ENCODE measurements at places on chromosomes 11 and 22.
A peak's percentile ranks its signal among the peaks of the same experiment; 100 is the strongest.

DNA sequence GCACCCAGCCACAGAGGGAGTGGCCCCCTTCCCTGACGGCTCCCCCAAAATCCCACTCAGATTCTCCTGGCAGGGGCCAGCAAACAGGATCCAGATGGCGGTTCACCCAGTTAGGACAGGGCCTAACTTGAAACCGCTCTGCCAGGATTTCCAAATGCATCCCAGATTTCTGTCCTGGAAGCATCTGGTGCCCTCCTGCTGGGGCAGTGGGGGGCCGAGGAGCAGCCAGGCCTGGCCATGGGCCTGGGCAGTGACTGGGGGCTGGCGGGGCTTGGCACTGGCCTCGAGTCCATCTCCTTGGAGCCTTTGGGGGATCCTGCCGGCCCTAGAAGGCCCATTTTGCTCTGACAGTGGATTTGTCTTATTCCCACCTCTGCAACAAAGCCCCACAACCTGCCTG is 17.9 kb upstream of the EMID1 start:
- no peak for DNase-seq

- DNase-seq, result peak; percentile 33
These were observed 156.4 kb upstream of the PITPNB start for GRCh38 chr22:28075358-28075981.

GRCh38 chr11:79160791-79161403 is 279.9 kb downstream of the TENM4 start:
- no peak for DNase-seq

- DNase-seq, result no peak
These were observed 30.7 kb downstream of the SERPINH1 start for GRCh38 chr11:75592715-75593114.

- DNase-seq, result no peak
These were observed 25.2 kb downstream of the GRAP2 start for GRCh38 chr22:39925909-39926679.

DNA sequence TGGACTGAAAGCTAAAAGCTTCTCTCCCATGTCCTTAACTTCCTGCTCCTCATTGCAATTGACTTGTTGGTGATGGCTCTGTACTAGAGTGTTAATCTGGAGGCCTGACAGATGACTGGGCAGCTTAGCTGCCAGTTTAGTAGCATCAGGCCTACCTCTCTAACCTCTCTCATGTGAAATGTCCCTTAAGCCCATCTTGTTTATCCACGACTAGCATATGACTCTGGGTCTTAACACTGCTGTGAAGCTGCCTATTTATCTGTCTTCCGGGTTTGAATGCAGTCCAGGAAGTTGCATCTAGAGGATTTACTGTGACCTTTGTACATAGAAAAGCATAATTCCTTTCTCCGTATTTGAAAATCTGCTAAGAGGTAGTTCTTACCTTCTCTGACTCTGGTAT is 85.3 kb upstream of the HORMAD2 start:
- peak; percentile 33 for DNase-seq

- no peak for DNase-seq
These were observed 11.7 kb downstream of the TRPM5 start for GRCh38 chr11:2432628-2433071.

GRCh38 chr11:118051136-118051610 is 25.7 kb upstream of the TMPRSS4 start:
- no peak for DNase-seq

DNA sequence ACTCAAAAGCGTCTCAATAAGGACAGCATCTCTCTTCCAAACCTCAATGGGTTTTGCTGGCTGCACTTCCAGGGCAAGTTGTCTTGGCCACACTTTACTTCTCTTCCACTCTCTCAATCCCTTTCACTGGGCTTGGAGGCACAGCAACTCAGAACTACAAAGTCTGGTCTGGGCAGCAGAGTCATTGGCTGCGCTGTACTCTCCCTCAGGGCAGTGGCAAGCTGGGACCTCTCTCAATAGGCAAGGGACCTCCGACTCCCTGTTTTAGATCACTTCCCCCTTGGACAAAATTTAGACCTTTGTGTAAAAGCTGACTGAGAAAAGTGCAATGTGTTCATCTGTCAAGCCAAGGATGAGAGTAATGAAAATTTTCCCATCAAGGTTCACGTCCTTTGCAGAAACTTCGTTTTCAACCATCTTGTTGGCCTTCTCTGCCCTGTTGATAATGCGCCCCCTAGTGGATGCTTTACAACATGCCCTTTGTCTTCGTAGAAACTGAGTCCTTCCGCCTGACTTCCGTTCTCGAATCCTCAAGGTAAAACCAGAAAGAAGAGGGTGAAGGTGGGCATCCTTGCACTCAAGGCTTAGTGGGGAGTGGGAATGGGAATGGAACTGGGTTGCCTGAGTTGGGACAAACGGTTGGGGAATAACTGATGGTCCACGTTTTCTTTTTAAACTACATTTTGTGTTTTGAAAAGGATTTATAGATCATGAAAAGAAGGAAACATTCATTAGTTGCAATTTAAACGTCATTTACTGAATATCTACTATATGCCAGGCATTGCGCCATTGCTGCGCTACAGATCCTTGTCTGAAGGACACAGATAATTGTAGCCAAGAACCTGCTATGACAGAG is 99.1 kb downstream of the CD44 start:
- DNase-seq, result no peak

- DNase-seq, result no peak
These were observed 1356.2 kb downstream of the TBC1D22A start for GRCh38 chr22:48118654-48119053.

DNA sequence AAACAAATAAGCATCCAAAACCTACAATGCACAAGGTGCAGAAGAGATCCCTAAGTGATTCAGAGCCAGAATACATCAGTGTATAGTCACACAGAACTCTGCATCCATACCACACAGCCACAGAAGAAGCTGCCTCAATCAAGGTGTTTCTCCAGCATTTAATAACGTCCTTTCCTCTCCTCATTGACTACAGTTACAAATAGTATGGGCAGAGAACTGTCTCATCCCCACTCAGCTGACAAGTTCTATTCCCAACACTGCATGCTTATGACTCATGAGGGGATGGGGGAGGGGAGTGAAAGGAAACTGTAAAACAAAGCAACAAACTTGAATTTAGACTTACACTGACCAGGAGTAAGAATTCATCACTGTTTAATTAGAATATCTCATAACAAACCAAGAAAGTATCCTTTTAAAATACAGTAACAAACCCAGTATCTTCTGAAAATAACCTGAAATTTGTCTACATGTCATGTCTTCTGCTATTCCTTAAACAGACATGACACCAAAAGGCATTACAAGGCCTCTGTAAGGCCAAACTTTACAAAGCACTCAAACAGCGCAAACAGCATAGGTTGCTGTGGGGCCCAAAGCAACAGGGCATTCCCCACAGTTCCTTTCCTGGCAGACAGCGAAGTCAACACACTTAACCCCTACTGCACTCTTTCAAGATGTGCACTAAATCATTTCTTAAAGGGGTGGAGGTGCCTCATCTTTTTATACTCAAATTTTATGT is 29.3 kb downstream of the CELF1 start:
- DNase-seq, result peak; percentile 18

DNA sequence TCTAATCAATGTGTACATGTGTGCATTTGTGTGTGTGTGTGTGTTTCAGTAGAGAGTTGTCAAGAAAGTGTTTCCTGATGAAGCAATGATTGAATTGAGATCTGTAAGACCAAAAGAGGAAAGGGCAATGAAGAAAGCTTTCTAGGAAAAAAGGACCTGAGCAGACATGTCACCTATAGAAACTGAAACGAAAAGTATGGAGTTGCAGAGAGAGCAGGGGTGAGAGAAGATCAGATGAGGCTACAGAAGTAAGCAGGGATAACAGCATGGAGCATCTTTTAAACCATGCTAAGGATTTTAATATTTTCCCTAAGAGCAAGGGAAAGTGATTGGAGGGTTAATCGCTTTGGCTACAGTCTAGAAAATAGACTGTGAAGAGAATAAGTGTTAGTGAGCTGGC is 1459.4 kb upstream of the TENM4 start:
- no peak for DNase-seq

- DNase-seq, result peak; percentile 54
These were observed 812 bp downstream of the FADD start for GRCh38 chr11:70203751-70204465.

GRCh38 chr11:10524471-10524870 is 16.5 kb downstream of the RNF141 start:
- DNase-seq, result no peak

DNA sequence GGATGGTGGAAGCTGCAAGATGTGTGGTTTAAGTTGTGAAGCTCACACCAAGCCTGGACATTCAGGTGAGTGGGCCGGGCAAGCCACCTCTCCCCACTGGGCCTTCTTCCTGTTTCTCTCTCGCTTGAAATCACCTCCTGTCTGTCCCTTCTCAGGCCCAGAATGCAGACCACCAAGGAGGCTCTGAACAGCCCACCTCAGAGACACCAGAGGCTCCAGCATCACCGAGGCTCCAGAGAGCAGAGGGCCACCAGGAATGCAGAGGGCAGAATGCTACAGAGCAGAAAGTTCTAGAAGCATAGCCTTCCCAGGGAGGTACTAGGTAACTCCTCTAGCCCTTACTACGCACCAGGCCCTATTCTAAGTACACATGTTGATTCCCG is 14.8 kb upstream of the IL2RB start:
- DNase-seq, result no peak

- DNase-seq, result no peak
These were observed 8.2 kb upstream of the HSPA8 start for GRCh38 chr11:123069908-123070821.

DNA sequence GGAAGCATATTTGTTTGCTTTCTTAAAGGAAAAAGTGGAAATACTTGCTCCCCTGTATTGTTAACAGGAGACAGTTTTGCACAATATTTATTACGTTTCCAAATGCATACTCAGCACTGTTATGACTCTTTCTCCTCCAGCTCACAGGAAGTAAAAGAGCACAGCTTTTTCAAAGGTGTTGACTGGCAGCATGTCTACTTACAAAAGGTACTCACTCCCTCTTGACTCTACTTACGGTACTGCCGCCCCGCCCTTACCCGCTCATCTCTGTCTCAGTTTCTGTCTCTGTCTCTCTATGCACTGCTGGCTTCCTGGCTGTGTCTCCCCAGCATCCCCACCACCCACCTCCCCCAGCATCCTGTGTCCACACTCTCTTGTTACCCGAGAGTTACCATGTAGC is 32.2 kb upstream of the MYO18B start:
- DNase-seq, result no peak
